ENCODE measurements at places on chromosomes 4 and X.
A peak's percentile ranks its signal among the peaks of the same experiment; 100 is the strongest.

DNA sequence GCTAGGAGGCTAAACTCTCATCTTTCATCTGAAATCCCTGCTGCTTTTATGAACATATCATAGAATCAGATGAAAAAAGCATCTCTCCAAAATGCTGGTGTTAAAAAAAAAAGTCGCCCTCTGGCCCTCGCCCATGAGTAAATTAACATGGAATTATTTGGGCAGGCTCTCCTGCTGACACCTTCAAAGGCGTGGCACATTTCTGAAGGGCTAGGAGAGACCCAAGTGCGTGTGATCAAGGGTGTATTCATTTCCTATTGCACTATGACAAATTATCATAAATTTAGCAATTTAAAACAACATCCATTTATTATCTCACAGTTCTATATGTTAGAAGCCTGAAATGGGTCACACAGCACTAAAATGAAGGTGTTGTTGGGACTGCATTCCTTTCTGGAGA lies 5.1 kb downstream of the ANXA3 start:
- no peak for DNase-seq

- DNase-seq, result peak; percentile 88
Measured at GRCh38 chr4:100929135-100929534, 411.3 kb upstream of the EMCN start.

- no peak for DNase-seq
Measured at GRCh38 chr4:154528869-154529268, 21.3 kb downstream of the PLRG1 start.

DNA sequence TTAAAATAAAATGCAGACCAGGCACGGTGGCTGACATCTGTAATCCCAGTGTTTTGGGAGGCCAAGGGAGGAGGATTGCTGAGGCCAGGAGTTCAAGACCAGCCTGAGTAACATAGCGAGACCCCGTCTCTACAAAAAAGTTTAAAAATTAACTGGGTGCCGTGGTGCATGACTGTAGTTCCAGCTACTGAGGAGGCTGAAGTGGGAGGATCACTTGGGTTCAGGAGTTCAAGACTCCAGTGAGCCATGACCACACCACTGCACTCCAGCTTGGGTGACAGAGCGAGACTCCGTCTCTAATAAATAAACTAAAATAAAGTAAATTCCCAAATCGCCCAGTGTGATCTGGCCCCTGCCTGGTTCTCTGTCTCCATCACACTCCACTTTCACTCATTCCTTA lies 43.7 kb downstream of the TENM3 start:
- no peak for DNase-seq
